ENCODE measurements at places on chromosomes 4 and X.
A peak's percentile ranks its signal among the peaks of the same experiment; 100 is the strongest.

DNA sequence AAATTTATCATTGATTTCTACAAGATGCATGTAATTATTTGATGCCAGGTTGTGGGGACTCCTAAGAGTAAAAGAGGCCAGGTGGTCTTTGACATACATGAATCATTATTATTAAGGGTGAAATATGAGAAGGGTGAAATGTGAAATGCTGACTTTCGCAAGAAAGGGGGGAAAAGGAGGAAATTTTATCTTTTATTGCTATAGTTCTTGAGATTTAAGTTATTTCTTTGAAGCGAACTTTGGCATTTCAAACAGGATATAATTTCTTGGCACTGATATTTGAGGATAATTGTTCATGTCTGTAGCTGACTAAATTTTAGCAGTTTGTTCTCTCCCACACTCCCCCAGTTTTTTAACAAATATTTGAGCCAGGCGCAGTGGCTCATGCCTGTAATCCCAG, 80.1 kb downstream of the TMEM131L start:
- DNase-seq, result no peak

- DNase-seq, result peak; percentile 57
Observed at GRCh38 chr4:15778289-15779241, at the start of gene CD38. TSS of gene CD38 (plus strand) at chr4:15778328. CDS start at chr4:15778415, 87 bp downstream.

DNA sequence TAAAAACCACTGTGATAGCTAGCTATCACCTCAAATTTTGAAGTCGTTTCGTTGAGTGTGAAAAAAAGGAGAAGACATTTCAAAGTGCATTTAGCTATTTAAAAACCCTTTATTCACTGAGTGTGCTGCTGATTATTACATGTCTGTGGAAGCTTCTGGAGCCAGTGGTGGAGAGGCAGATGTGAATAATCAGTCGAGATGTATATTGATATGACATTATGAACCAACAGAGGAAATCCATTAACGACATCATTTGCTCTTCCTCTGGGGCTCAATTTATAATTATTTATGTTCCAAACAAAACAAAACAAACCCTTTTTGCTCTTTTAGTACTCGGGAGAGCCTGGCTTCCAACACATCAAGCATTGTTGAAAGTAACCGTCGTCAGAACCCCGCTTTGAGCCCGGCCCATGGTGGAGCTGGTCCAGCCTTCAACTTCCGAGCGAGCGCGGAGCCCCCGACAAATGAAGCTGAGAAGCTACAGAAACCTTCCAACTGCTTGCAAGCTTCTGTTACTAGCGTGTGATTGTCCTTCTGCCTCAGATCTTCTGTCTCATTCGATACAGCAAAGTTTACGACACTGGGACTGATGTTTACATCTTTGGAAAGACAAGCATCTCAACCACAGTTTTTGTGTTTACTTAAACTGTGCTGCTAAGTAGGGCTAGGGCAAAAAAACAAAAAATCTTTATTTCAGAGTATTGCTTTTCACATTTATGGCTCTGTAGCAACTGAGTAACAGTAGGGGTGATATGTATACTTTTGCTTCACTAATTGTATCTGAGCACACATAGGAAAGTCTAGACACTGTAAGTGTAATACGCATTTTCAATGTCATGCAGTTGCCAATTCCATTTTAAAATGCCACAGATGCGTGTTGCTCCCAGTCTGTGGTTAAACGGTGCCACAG, 111.9 kb downstream of the STOX2 start:
- no peak for DNase-seq

DNA sequence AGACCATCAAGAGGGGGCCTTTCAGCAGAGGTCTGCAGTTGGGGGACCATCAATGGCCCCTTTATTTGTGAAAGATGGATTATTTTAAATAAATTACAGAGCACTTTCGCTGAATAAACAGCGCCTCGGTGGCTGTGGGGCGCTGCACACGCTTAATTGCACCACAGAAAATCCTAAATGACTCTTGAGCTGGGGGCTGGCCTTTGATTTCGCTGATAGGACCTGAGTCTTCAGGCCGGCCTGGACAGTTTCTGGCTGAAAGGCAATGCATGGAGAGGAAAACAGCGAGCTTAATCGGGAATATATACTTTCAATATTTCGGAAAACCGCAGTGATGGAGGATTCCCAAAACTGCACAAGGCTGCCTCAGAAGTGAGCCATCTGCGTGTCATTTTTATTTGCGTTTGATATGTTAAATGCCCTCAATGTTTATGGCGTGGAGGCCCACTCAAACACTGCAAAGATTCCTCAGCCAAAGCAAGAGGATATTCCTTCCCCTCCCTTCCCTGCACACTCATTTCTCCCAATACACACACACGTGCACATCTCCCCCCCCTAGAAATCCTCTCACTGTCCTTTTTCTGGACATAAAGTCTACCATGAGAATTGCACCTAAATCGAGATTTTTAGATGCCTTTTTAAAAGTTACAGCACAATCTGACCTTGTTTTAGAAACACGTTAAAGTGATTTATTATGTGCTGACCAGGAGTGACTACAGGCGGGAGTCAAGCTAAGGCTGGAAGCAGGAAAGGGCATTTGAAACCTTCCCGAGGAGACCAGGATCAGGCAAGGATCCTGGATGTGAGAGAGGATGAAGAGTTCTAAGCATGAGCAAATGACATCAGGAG, 340.7 kb downstream of the RAB28 start:
- DNase-seq, result no peak

DNA sequence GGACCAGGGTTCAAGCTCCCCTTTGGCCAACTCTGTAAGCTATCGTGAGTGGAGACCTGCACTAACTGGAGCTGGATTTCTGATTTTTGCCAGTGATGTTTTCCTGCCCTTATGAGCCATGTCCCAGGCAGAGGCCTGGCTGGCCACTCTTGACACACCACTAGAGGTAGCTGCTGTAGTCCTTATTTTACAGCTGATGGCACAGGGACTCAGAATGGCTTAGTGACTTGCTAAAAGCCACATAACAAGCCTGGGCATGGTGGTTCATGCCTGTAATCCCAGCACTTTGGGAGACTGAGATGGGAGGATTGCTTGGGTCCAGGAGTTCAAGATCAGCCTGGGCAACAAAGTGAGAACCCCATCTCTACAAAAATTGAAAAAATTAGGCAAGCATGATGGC, 33.4 kb downstream of the CYTL1 start:
- DNase-seq, result peak; percentile 16

- DNase-seq, result peak; percentile 19
Observed at GRCh38 chr4:145623831-145624230, 4.6 kb downstream of the MMAA start.

DNA sequence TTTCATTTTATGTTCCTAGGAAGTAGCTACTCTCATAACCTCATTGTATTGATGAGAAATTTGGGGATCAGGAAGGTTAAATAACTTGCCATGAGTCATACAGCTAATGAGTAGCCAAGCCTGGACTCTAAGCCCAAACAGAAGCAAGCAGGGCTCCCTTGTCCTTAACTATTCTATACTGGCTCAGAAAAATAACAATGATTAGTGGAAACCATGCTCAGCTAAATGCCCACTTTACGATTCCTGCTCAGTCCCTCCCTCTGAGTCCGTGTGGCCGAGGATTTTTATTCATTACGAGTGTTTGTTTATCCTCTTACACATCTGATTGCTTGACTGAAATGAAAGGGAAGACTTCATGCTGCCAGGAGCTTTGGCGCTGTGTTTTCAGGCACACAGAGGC, 100.9 kb downstream of the SLC34A2 start:
- peak; percentile 49 for DNase-seq

DNA sequence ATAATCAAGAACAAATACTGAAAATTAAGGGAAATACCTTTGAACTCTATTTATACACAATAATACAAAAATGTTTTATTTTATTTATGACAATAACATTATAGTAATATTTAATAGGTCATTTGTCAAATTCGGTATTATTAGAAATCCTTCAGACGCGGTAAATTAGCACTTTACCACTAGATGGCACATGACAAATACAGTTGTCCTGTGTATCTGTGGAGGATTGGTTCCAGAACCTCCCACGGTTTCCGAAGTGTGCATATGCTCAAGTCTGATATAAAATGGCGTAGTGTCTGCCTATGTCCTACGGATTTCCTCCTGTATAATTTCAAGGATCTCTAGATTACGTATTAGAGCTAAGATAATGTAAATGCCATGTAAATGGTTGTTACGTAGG, 8.1 kb upstream of the LINC00632 start:
- peak; percentile 31 for DNase-seq

DNA sequence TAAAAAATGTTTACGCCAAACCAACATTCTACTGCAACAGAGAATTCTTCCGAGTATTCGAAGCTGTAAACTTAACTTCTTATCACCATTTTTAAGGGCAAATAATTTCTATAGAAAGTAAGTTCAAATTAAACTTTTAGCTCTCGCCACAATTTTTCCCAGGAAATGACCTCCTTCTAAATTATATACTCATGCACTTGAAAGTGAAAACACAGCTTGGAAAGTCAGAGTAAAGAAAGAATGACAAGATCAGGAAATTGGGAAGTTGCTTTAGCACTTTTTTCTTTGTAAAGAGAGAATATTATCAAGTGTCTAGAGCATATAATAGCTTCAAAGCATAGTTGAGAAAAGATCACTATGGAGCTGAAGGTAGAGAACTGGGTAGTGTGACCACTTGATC, 1.2 kb downstream of the CYBB start:
- DNase-seq, result no peak

- DNase-seq, result no peak
Observed at GRCh38 chrX:153380691-153381090, 20.5 kb downstream of the PNMA6E start.

GRCh38 chr4:182261651-182262223, 18.5 kb downstream of the TENM3 start:
- no peak for DNase-seq

DNA sequence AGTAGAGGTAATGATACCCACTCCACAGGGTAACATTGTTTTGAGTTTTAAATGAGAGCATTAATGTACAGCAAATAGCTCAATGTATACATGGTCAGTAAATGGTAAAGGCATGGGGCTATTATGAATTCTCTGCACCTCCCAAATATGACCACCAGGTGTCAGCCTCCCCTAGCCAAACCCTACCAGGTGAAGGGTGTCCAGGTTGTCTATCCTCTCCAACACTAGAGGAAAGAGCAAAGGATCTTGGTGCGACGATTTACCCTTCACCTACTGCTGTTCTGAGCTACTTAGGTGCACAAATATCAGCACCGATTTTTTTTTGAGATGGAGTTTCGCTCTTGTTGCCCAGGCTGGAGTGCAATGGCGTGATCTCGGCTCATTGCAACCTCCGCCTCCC, 26.5 kb upstream of the XIAP start:
- peak; percentile 62 for DNase-seq

- DNase-seq, result no peak
Observed at GRCh38 chr4:153511104-153511503, 44.9 kb downstream of the TMEM131L start.

- DNase-seq, result no peak
Observed at GRCh38 chr4:71663780-71664179, 120.1 kb downstream of the GC start.

DNA sequence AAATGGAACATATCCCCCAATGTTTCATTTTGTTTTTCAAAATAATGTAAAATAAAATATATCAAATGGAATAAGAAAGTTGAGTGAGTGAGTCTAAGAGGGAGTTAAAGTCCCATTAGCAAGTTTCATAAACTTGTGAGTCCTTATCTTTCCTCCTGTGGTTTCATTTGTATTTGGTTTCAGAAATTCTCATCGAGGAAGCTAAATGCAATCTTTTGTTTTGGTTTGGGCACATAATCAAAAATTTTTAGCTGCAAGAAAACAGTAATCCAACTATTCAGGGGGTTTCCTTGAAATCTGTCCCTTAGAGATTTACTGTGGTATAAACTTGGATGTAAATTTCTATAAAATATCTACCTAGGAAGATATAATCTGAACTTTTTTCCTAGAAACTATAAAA, 124.2 kb downstream of the CAMK2D start:
- peak; percentile 73 for DNase-seq

- peak; percentile 62 for DNase-seq
Observed at GRCh38 chr4:147340111-147340510, 140.8 kb upstream of the EDNRA start.

- no peak for DNase-seq
Observed at GRCh38 chr4:4712800-4713528, 146.5 kb upstream of the MSX1 start.

DNA sequence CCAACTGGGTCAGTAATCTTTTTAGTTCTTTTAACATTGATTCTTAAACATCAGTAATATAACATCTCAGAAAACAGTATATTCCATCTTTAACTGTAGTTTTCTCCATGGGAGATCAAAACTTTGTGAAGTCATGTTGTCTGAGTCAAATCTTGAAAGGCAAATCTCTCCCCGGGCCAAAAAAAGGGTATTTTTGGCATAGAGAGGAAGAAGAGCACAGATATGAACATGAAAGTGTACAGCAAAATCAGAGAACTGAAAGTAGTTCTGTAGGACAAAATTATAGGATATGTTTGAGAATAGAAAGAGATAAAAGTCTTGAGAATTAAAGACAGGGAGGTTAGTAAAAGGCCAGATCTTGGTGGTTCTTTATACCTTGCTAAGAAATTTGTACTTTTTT, 176.4 kb upstream of the GYPA start:
- DNase-seq, result no peak

- DNase-seq, result no peak
Observed at GRCh38 chr4:35106091-35106734, 1138.1 kb downstream of the ARAP2 start.

- DNase-seq, result peak; percentile 86
Observed at GRCh38 chrX:86047174-86047935, at the start of gene CHM. TSS of gene CHM (minus strand) at chrX:86047558. CDS start at chrX:86047532, 26 bp downstream.

DNA sequence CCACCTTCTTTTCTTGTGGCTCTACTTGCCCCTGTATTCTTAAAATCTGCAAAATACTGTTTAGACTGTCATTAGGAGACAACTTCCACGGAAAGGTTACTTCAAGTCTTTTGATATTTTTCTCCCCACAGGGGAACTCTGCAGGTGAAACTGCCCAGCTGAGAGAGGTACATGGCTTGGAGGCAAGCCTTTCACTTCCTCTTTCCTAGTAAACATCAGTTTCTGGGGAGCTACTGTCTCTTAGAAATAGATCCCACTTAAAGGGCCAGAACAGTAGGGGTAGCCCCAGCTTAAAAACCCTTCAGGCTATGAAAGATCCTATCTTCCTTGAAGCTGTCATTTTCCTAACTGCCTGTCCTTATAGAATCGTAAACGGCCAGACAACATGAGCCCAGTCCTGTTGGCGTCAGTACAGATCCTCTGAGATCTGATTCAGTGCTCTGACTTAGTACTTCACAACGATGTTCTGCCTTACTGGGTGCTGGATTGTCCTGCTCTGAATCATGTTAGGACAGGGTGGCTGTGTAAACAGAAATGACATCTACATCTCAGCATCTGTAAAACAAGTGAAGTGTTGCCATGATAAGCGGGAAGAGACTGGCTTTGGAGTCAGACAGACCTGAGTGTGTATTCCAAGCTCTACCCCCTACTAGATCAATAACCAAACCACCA, 102.1 kb downstream of the ITIH6 start:
- DNase-seq, result no peak
